ENCODE measurements at places on chromosomes 7 and 10.

GRCh38 chr7:1674161-1675035, 4.3 kb downstream of the ELFN1 start:
- DNase-seq: no peak

GRCh38 chr10:126349101-126349500, 39.2 kb downstream of the ADAM12 start:
- no peak for DNase-seq

GRCh38 chr7:23709081-23709750, 803 bp upstream of the STK31 start:
- no peak for DNase-seq

GRCh38 chr10:78597796-78598555, 470.8 kb upstream of the ZMIZ1 start:
- DNase-seq: no peak

DNA sequence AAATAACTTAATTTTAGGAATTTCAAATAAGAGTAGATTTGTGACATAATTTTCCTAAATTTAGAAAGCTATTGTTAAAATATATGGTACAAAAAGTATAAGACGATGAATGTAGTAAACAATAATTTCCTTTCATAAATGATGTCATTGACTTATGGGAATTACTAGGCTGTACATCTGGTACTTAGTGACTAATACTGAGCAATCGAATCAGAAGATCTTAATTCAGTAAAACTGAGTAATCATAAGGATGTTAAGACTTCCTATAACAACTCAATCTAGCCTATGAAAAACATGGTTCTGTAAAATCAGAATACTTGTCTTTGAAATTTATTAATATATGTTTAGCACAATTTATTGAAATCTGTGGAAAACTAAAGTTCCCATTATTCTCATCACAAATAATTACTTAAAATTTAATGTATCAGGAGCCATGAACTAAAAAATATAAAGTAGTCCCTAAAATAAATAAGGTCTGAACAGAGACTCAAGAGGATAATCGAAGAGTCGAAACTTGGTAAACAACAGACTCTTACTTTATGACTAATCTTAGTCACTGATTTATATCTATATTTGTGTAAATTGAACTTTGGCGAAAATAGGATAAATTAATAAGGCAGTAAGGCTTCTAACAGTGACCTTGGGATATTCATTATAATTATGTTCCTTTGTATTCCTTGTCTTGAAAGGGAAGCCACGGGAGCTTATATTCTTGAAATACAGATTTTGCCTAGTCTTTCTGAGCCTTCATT, 142.1 kb downstream of the HGF start:
- DNase-seq: no peak

GRCh38 chr10:6990891-6991290, 410.8 kb upstream of the PRKCQ start:
- DNase-seq: no peak

DNA sequence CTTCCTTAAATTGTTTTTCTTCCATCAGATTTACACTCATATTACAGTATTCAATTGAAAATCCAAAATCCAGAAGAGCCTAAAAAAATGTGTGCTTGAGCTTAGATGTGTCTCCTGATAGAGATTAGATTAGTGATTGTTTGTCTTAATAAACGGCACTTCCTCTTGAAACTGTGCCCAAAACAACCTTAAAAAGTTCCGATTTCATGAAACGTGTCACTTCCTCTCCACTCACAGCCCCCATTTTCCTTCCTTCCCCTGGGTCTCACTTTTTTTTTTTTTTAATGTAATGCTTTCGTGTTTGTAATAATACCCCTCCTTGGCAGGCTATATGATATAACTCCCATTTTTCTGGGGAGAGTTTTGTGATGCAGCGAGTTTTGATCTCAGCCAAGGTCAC, 114.8 kb upstream of the ADO start:
- DNase-seq: no peak

- no peak for DNase-seq
Measured at GRCh38 chr7:110396021-110396420, 694.9 kb upstream of the LRRN3 start.

DNA sequence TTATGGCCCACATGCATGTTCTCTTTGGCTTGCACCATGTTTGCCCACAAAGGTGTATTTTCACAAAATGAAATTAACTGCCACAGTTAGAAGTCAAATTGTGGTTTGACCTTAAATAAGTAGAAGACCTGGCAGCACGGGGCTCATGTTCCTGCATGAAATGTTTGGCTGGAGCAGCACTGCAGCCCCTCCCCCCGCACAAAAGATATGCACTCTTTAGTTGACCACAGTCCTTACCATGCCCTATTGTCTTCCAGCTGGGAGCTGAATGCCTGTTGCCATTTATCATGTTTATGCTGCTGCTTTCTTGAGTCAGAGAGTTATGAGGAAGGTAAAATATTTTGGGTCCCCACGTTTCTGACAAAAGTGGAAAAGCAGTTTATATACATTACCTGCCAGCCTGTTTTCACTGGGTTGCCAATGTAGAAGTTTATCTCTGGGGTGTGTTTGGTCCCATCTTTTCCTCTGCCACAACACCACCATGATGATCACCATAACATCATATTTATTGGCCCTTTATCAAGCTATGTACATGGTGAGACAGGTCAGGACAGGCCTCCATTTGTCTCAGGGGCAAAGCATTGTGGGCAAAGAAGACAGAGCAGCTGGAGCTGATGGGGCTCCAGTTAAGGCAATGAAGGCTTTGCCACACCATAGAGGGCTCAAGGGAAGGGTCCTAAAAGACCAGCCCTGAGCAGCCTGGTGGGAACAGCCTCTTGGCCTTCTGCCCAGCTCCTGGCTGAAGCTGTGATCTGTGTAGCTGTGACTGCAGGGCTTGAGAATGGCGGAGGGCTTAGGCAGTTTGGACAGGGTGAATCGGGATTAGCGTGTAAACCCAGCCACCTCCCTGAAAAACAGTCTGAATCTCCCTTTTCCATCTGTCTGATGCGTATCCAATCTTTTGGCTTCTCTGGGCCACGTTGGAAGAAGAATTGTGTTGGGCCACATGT, 5.4 kb downstream of the PRF1 start:
- DNase-seq: no peak

DNA sequence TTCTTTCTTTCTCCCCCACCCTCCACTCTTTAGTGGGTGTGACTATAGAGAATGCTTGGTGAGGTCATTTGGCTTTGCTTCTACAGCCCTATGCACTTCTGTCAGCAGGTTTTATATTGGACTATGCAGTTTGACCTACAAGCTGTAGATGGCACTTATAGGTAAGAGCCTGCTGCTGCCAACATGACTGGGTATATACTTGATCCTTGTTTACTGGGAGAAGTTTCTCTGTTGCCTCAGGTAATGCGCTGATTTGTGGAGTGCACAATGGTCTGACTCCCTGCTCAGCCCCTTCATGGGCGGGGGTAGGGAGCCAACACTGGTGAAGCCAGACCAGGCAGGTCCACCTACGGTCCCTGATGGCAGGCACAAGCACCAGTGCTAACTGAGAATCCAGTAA, 33.7 kb upstream of the C7orf33 start:
- DNase-seq: no peak

DNA sequence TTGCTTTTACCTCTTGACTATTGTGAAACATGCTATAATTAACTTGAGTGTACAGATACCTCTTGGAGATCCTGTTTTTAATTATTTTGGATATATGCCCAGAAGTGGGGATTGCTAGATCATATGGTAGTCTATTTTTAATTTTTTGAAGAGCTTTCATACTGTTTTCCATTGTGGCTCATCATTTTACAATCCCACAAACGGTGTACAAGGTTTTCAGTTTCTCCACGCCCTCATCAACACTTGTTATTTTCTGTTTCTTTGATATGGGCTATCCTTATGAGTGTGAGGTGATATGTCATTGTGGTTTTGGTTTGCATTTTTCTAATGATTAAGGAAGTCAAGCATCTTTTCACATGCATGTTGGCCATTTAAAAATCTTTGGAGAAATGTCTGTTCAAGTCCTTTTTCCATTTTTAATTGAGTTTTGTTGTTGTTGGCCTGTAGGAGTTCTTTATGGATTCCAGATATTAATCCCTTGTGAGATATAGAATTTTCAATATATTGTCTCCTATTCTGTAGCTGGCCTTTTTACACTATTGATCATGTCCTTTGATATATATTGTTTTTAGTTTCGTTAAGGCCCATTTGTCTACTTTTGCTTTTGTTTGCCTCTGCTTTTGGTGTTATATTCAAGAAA, 7.5 kb downstream of the AGK start:
- DNase-seq: no peak

DNA sequence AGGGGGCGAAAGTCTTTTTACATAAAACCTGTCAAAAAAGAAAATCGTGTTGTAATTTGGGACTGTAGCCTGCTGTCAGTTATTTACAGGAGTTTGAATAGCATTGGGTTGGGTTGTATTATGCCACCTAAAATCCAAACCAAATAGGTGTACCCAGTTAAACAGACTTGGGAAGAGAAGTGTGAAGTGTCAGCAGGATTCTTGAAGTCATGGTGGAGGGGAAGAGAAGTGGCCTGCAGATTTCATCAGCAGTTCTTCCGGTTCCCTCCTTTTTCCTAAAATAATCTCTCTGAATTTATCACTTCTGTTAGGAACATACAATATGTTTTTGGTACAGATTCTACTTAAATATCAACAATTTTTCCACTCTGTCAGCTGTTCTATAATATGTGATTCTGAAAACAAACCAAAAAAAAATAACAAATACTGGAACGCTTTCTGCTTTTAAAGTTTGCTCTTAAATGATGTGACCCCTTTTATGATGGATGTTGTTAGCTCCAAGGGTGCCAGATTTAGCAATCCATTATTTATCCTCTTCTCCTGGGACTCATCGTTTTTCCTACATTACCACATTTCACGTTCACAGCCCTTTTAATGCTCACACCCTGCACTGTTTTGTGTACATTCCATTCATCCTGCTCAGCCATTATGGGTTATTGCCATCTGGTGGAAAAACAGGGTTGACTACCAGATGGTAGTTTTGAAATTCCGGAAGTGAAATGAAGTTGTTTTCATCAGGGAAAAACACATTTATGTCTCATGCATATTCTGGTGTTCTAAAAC, 18.7 kb upstream of the ARHGAP12 start:
- peak; percentile 63 for DNase-seq

DNA sequence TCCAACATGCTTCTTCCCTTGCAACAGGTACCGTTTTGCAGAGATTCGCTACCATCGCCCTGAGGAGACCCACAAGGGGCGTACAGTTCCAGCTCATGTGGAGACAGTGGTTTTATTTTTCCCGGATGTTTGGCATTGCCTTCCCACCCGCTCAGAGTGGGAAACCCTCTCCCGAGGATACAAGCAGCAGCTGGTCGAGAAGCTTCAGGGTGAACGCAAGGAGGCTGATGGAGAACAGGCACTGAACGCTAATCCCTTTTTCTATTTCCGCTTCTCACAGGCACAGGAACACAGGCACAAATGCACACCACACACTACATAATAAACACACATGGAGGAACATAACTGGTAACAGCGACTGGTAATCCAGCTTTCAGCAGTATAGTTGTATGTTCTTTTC, 35.2 kb downstream of the CCAR1 start:
- DNase-seq: no peak

DNA sequence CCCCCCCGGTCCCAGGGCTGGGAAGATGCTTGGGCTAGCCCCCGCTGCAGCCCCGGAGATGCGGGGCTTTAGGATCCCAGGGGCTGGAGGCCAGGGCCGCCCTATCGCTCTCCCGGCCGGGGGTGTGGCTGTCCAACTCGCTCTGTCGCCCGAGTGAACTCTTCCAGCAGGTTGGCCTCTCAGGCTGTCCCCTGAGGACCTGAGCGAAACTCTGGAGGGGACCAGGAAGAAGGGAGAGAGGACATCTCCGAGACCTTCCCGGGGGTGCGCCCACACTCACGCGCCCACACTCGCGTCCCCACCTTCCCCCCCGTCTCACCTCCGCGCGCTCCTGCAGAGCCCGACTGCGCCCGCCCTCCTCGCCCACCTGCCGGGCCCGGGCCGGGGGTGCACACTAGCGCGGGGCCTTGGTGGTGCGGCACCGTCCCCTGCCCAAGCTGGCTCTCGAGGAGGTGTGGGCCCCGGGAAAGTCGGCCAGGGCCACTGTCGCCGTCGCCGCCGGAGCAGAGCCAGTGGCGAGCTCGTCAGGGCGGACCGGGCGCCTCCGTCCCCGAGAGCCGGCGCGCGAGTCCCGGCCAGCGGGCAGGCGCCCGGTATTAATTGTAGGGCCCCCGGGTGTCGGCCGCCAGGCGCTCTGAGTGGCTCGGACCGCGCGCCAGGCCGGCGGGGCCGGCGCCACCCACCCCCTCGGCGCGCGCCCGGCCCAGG, 101.7 kb upstream of the SVIL start:
- peak; percentile 81 for DNase-seq

DNA sequence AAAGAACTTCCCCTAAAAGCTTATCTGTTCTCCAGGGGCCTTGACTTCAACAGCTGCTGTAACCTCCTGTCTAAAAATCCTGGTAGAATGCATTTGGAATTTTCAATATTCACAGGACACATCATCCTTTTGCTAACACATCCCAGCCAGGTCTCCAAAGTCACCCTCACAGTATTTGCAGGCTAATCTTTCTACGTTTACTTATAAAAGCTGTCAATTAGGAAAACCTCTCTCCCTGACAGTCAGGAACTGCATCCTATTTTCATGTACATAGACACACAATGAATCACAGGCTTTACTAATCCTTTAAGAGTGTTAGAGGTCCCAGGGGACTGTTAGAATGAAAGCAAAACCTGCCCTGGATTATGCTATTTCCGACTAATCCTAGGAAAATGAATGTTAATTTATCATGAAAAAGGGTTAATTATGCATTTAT, 102.2 kb downstream of the GFRA1 start:
- DNase-seq: no peak

DNA sequence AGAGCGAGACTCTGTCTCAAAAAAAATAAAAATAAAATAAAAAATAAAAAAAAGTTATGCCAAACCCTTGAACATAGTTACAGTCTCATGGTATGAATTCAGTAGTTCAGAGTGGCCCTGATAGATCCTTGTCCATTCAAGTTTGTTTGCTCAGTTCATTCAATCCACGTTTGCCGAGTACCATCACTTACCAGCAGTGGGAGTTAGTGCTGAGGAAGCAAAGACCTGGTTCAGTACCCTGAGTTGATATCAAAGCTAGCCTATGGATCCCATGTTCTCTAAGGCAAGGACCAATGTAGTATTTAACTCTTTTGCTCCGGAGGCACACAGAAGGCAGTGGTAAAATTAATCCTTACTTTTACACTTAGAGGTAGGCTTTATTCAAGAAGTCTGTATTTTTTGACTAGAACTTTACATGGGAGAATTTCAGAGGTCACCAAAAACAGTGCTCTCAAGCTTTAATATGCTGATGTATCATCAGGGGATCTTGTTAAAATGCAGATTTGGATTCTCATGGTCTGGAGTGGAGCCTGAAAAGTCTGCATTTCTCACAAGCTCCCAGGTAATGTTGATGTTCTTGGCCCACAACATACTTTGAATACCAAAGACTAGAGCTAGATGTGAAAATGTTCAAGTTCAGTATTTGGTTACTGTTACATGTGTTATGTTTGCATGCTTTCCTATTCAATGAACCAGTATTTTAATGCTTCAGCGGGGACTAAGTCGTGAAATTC, 38.1 kb upstream of the HBP1 start:
- peak; percentile 9 for DNase-seq

GRCh38 chr7:134949171-134949570, 37.1 kb upstream of the AGBL3 start:
- no peak for DNase-seq

GRCh38 chr7:34550996-34551395, 107.0 kb upstream of the NPSR1 start:
- DNase-seq: no peak
